Peyer's patch (tissue), 4 donors: ENCODE measurements at places on chromosomes 7 and 10.

GRCh38 chr10:122492999-122493481 is 31.7 kb downstream of the HTRA1 start:
- DNase-seq: no peak

DNA sequence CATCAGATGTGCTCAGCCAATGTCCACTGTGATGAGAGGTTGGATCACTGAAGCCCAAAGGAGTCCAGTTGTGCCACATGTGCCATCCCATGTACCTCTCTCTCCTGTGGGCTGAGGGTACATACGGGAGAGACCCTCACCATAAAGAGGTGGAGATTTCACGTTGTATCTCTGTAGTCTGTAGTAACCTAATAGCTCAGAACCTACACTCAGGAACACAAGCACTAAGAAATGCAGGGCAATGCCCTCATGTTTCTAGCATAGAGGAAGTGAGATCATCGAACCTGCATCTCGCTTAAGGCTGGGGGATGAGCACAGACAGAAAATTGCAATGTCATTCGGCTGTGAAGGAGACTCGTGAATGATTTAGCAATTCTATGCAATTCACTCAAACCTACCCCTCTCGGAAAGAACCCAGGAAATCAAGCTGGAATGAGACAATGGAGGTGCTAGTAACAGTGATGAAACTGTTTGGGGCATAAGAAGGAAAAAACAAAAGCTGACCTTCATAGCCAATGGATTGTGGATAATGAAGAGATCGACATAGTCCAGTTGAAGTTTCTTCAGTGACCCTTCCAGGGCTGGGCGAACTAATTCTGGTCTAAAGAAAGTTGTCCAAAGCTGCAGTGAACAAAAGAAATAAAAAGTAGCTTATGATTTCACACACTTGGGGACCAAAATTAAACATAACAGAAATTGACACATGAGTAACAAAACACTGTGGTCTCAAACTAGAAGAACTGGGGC is 80.3 kb upstream of the UCN3 start:
- DNase-seq: no peak

GRCh38 chr7:8094164-8095140 is 125.9 kb downstream of the GLCCI1 start:
- no peak for DNase-seq

DNA sequence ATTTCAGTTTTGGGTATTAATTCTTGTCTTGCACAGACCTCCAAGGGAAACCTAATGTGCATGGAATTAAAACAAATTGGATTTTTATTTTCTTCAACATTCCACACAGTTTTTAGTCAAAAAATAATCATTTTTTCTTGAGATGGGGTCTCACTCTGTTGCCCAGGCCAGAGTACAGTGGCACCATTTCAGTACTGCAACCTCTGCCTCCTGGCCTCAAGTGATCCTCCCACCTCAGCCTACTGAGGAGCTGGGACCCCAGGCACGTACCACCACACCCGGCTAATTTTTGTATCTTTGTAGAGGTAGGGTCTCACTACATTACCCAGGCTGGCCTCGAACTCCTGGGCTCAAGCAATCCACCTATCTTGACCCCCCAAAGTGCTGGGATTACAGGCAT is 4.9 kb downstream of the BAIAP2L1 start:
- DNase-seq: no peak

DNA sequence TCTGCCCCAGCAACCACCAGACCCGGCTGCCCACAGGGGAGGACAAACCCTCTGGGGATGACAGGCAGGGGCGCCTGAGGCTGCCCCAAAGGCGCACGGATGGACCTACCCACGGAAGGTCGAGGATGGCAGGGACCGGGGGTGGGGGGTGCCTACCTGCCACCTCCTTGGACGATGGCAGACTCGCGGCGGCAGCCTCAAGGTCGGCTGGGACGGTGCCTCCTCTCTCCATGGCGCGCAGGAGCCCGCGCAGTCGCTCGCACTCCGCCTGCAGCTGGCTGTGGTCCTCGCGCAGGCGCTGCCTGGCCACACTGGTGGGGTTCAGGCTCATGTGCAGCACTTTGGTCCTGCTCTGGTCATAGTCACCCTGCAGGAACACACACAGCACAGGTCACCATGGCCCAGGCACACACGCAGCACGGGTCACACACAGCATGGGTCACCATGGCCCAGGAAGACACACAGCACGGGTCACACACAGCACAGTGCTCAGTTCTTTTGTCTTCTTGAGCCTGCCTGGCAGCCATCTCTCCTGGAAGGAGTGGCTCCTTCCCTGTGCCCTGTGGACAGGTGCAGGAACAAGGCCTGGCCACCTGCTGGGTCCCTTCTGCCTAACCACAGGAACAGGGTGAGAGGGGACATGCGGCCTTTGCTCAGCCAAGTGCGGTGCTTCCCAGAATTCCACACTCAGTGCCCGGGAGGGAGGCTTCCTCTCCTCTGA is 266.6 kb downstream of the ELFN1 start:
- no peak for DNase-seq
